ENCODE measurements at places on chromosomes 6 and 20.

DNA sequence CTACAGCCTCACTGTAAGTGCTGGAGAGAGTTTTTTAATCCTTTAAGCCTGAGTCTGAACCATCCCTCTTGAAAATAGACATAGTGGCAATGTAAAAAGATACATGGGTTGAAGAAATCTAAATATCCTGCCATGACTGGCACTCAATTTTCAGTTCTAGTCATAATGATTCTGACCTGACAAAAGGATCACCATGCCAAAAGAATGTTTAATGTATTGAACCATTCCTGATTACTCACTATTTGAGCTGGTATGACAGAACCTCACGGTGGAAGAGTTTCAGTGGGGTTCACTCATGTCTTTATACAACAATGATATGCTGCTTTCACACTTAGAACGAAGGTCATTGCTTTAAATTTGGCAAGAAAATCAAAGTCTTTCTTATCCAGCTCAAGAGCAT lies 93.4 kb downstream of the HIVEP2 start:
- H3K36me3 ChIP-seq, result no peaks in the 10 kb centered on the region
- no peak overlapping the region for H3K4me3 ChIP-seq
- no peaks in the 10 kb centered on the region for H3K27me3 ChIP-seq
- H3K27ac ChIP-seq, result peak overlapping the region; percentile 79
- DNase-seq, result no peak

- H3K4me3 ChIP-seq, result no peak overlapping the region
- H3K36me3 ChIP-seq, result no peaks in the 10 kb centered on the region
- DNase-seq, result no peak
- no peaks in the 10 kb centered on the region for H3K4me1 ChIP-seq
- no peak overlapping the region for H3K27ac ChIP-seq
These were observed 455.0 kb upstream of the GJE1 start for GRCh38 chr6:141677598-141678211.

GRCh38 chr6:10478187-10479040 lies 42.7 kb upstream of the GCNT2 start:
- DNase-seq, result no peak
- H3K27ac ChIP-seq, result peak overlapping the region; percentile 50
- H3K36me3 ChIP-seq, result no peaks in the 10 kb centered on the region

DNA sequence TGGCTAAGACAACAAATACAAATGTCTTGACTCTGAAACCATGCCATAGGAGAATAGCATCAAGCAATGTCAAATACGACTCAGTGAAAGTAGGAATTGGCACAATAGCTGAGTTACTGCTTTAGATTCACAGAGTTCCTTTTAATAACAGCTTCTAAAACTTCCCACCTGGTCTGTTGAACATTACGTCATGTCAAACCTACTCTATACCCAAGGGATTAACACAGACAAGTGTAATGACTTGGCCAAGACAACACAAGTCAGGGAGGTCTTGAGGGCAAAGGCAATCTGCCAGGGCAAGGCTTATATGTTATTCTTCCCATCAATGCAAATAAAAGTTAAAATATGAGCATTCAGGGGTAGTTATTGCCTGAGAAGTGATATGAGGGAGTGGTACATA lies 265.1 kb upstream of the PRDM1 start:
- no peaks in the 10 kb centered on the region for H3K36me3 ChIP-seq
- no peaks in the 10 kb centered on the region for H3K4me1 ChIP-seq
- no peak for DNase-seq
- no peak overlapping the region for H3K27ac ChIP-seq
- no peak overlapping the region for H3K4me3 ChIP-seq

DNA sequence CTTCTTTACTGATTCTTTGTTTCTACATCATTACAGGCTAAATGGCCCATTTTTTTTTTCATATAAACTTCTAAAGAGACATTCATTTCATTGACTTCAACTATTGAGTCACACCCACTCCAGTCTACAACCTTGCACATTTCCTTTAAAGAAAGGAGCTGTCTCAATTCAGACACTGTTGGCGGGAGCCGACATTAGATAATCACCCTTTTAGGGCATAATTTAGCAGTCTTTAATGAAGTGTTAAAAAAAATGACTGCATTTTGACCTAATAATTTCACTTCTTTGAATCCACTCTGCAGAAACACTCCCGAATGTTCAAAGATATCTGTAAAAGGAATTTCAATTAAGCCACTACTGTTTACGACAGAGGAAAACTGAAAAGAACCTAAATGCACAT lies 1.5 kb downstream of the EPM2A start:
- peak overlapping the region; percentile 97 for H3K27ac ChIP-seq
- peak overlapping the region; percentile 97 for H3K4me3 ChIP-seq
